ENCODE measurements at places on chromosomes 7 and 10.

DNA sequence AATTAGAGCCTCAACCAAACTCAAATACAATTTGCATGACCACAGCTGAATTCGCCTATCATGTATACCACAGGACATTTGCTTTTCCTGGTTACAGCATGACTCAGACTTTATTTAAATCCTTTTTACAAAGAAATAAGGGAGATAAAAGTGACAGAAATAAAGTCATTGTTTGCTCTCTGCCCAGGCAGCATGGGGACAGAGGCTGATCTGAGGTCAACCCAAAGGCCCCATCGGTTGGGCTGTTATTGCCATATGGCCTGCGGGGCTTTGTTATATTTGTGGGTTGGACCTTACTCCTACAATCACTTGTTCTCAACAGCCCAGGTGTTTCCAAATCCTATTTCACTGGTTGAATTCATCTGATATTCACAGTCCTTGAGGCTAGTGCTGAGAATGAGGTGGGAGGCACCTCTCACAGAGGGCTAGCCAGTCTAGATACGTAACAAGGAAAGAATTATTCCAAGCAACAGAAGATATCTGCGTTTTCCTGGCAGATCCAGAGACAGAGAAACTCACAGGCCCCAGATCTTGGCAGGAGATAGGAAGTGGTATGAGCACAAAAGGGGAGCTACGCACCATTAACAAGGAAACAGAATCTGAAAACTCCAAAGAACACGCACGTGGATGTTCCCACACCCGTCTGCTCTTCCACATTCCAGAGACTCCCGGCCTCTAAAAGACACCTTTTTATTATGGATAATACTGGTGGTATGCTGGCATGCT is 117.3 kb downstream of the HIPK2 start:
- no peak for DNase-seq

- no peak for DNase-seq
Measured at GRCh38 chr7:25552998-25553397, 324.7 kb upstream of the NPVF start.

- no peak for DNase-seq
Measured at GRCh38 chr10:5817322-5818047, 4.3 kb upstream of the GDI2 start.

DNA sequence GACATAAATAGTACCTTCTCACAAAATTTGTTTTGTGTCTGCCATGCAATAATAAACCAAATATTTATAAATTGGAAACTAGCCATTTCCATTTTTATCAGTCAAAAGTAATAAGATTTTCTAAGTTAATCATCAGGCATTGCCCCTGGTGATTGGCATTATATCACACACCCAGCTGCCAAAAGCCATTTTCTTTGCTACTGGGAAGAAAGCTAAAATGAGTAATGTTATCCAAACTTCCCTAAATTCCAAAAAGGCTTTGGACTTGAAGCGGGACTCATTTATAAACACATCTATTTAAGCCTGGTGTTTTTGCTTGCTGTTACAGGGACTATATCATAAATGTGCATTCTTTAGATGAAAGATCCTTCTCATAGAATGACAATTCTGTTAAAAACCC is 86.0 kb downstream of the AKR1D1 start:
- no peak for DNase-seq

- no peak for DNase-seq
Measured at GRCh38 chr7:43072530-43072929, 39.9 kb upstream of the HECW1 start.

GRCh38 chr10:34723750-34724149 is 91.3 kb downstream of the PARD3 start:
- DNase-seq: no peak

DNA sequence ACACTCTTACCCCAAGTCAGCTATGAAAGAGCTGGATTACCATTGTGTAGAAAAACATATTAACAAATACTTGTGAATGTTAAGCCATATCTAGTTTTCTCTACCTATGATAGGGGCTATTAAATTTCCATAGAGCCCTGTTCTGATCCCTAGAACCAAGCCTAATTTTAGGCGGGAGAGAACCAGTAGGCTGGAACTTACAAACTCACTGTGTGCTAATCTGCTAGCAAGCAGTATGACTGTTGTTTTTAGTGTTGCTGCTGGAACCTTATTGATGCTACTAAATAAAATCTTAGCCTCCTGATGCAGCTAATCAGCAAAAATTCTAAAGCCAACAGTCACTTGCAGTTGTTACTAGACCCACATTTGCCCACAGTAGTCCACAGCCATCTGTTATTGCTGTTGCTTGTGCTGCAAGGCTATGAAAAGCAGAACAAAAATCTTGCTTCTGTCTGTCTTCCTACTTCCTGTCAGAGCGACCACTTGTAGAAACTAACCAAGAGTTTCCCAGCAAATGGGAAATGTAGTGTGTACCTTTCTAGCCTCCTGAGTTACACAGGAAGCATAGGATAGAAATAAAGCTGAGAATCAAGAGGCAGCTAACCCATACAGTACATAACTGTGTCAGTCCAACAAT is 368.4 kb downstream of the ARL4A start:
- DNase-seq: no peak

DNA sequence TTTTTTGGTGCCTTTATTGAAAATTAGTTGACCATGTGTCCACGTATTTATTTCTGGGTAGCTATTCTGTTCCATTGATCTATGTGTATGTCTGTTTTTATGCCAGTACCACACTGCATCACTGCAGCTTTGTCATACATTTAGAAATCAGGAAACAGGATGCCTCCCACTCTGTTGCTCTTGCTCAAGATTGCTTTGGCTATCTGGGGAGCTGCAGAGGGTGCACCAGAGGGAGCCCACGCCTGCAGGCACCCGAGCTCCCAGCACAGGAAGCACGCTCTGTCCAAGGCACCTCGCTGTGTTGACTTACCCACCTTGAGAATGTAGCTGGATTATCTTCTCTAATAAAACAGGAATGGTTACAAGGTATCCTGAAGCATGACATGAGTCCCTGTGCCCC is 301.7 kb downstream of the TCERG1L start:
- DNase-seq: no peak

- DNase-seq: no peak
Measured at GRCh38 chr10:98293550-98294269, 25.7 kb upstream of the LOXL4 start.

DNA sequence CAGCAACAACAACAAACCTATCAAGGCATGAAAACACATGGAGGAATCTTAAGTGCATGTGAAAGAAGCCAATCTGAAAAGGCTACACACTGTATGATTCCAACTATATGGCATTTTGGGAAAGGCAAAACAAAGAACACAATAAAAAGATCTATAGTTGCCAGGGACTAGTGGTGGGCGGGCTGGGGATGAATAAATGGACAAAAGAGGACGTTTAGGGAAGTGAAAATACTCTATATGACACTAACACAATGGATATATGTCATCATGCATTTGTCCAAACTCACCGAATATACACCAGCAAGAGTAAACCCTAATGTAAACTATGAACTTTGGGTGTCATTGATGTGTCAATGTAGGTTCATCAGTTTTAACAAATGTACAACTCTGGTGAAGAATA is 89.1 kb downstream of the SEMA3E start:
- no peak for DNase-seq

- DNase-seq: no peak
Measured at GRCh38 chr7:157682064-157682945, 345.5 kb downstream of the DNAJB6 start.

DNA sequence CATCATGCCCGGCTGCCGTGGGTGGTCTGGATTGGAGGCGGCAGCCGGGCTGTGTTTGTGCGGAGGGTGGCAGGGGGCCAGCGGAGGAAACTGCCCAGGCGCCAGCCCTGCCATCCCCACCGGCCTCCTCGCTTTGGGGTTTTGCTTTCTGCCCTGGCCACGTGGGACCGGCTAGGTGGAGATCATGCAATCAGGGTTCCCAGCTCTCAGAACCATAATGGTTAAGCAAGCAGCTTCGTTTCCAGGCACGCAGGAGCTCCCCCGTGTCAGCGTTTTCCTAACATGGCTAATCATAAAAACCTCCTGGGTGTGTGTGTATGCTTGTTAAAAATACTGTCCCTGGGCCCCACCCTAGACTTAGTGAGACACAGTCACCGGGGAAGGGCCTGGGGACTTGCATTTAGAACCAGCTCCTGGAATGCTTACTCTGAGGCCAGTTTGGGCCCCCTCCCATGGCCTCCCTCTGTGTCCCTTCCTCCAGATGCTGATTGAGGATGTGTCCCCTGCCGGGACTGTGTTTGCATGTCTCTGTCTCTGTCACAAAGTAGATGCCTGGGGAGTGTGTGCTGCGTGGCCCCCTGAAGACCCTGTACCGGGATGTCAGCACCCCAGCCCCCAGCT is 119.3 kb downstream of the CUX1 start:
- no peak for DNase-seq

DNA sequence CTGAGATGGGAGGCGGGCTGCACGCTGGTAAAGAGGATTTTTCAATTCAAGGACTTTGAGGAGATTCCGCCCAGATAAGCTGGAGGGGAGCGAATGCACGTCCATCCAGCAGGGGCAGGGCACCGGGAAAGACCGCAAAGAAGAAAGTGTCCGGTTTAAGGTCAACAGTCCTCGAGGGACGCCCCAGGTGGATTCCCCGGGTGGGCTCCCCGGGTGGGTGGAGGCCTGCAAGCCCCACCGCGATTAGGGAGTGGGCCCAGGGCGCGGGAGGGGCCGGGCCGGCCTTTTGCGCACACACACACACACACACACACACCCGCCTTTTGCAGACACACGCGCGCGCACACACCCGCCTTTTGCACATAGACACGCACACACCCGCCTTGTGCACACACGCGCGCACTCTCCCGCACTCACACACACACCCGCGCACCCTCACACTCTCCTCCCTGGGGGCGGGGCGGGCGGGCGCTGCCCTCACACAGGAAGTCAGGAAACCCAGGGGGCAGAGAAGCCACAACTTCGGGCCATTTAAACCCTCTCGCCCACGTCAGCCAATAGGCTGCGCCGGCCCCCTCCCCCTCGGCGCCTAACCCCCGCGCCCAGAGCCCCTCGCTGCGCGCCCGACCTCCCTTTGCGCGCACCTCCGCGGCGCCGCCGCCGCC is 615 bp downstream of the ARHGAP12 start:
- DNase-seq: peak; percentile 58

DNA sequence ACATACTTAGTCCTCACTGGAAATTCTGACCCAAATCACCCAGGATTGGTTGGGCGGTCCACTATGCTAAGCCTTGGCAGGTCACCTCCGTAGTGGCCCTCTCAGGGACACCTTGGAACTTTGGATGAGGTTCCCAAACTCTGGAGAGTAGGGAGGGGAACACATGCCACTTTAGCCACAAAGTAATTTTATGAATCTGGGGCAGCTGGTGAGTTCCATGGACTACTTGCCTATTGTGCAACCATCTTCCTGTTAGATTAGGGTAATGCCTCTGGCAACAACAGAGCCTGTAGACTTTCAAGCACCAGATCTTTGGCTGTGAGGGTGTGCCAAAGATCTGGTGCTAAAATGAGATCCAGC is 77.7 kb downstream of the ITGB8 start:
- no peak for DNase-seq

DNA sequence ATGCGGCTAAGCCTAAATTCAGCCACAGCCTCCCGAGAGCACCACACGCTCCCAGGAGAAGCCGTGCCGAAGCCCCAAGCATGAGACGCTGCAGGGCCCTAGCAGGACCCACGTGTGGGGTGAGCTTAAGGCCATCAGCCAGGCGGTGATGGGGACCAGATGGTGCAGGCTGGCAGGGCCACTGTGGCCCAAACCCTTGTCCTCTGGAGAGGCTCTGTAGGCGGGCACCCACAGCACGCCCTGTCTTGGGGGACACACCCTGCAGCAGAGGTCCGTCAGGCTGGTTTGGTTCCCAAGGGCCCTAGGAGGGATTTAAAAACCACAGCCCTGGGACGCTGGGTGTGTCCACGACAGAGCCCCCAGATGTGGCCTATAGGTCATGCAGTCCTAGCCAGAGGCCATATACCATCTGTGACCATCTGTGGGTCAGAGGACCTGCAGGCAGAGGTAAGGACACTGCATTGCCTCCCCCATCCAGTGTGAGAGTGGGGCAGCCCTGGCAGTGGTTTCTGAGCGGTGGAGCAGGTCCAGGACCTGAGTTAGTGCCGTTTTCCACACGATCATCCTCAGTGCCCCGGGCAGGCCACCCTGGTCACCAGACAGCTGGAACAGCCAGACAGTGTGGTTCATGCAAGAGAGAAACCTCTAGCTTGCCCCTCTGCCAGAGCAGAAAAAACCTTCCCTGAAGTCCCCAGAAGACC is 39.6 kb upstream of the INPP5A start:
- DNase-seq: no peak

- no peak for DNase-seq
Measured at GRCh38 chr10:4006051-4006450, 221.0 kb upstream of the KLF6 start.

DNA sequence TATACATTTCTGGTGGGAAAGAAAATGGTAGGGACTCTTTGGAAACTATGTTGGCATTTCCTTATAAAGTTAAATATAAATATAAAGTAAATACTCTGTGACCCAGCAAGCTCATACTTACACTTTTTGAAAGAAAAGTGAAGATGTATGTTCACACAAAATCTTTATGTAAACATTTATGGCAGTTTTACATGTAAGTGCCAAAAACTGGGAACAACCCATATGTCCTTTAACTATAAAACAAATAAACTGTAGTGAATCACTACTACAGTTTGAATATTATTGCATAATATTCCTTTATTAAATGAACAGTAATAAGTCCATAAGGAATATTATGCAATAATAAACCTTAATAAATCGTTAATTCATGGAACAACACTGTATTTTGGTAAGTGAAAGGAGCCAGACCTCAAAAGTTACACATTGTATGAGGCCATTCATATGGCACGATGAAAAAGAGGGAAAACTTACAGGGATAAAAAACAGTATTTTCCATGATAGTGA is 1660.3 kb upstream of the LRRTM3 start:
- no peak for DNase-seq

- no peak for DNase-seq
Measured at GRCh38 chr7:25527665-25528170, 299.4 kb upstream of the NPVF start.

DNA sequence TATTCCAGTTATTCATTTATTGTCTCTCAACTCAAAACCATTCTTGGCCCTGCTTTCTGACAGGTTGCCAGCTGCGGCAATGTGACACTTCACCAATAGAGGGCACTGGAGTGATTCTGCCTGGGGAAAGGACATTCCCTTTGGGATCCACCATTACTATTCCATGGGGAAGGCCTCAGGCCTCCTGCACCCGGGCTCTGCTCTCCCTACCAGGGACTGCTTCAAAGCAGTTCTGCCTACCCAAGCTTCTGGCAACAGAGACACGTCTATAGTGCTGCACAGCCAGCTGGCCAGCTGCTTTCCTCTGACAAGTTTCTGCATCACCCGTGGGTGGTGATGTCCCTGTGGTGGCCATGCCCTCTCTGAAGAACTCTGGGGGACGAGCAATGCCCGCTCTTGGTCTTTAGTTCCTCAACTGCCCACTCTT is 163.8 kb downstream of the ELMO1 start:
- peak; percentile 27 for DNase-seq

GRCh38 chr7:36784991-36785940 is 61.0 kb upstream of the AOAH start:
- peak; percentile 69 for DNase-seq

- peak; percentile 61 for DNase-seq
Measured at GRCh38 chr10:23314835-23315239, 29.8 kb downstream of the C10orf67 start.

All from CD4-positive, alpha-beta T cell treated with Interleukin-6 at 100 ng/mL for 8 hours (primary cell).